CD4-positive, alpha-beta T cell (primary cell): ENCODE measurements at places on chromosomes 7 and 10. TPM values are rescaled to one million over a fixed set of nuclear protein-coding genes. Genes with fewer than 3 reads are reported as not detected.

Gene TRUB1
- total RNA-seq: 7.7 TPM

Gene SH2B2
- total RNA-seq: 0.77 TPM

Gene FEZF1
- not detected for total RNA-seq

- H3K36me3 ChIP-seq: no peaks in the 10 kb centered on the region
- no peak for DNase-seq
- H3K27me3 ChIP-seq: no peaks in the 10 kb centered on the region
- H3K4me3 ChIP-seq: no peak overlapping the region
Measured at GRCh38 chr7:158366916-158367633, 220.5 kb downstream of the PTPRN2 start.

DNA sequence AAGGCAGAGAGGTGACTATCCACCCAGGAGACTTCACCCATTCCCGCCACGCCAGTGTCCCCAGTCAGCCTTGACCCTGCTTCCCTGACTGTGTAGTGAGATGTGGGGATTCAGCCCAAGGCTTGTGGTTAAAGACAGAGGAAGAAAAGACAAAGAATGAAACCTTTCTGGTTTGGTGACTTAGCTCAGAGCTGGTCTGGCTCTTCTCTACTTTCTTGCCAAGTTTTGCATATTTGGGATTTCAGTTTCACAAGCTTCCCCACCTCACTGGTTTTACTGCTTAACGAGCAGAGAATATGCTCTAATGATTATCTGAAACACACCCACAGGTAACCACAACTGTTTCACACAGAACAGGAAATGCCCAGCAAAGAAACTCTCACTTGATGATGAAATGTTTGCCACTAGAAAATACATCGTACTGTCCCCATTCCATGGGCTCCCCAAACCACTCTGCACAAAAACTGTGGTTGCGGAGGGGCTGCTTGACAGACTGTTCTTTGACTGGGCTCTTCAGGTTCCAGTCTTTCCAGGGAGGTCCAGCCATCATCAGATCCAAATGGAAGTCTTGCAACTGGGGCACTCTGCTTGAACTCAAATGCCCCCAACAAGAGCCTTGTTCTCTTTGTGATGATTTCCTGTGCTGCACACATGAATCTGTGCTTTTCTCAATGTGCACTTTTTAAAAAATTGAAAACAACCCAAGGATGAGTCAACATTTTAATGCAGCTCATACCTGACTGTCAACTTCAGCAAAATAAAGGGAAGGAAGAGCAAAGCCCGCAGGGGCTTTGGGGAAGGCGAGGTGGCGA lies 95.5 kb downstream of the CTBP2 start:
- H3K36me3 ChIP-seq: no peaks in the 10 kb centered on the region
- H3K4me3 ChIP-seq: no peak overlapping the region
- H3K4me1 ChIP-seq: peaks cover 12% of the 10 kb centered on the region
- H3K27ac ChIP-seq: no peak overlapping the region

DNA sequence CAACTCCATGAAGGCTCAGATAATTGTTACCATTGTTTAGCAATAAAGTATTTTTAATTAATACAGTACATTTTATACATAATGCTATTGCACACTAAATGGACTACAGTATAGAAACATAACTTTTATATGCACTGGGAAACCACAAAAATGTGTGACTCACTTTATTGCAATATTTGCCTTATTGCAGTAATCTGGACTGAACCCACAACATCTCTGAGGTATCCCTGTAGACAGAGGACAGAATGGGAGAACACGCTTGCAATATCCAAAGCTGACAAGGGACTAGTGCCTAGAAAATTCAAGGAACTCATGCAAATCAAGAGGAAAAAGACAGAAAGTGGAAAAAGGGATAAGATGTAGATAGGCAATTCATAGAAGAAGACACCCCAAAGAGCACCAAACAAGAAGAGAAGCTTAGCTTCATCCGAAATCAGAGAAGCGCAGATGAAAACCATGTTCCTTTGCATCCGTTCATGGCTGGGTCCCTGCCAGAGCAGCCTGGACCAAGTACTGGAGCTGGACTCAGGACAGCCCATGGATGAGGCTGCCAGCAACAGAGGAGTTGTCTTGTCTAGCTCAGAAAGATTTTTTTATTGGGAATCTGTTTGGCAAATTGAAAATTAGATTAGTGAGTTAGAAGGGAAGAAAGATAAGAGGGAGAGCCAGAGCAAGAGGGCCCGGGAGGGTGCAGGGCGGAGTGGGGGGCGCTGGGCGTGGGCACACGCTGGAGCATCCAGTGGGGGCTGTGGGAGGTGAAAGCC lies 16.0 kb upstream of the GALNTL5 start:
- no peak for DNase-seq
- no peak overlapping the region for H3K4me3 ChIP-seq
- H3K27ac ChIP-seq: no peak overlapping the region
